PC-9 (cell line): ENCODE measurements at places on chromosomes 7 and 10. TPM values are rescaled to one million over a fixed set of nuclear protein-coding genes. Genes with fewer than 3 reads are reported as not detected.

GRCh38 chr10:35882422-35883150, 240.5 kb upstream of the FZD8 start:
- H3K27ac ChIP-seq, result no peak overlapping the region
- H3K4me3 ChIP-seq, result no peak overlapping the region
- no peak for DNase-seq
- no peaks in the 10 kb centered on the region for H3K36me3 ChIP-seq
- H3K4me1 ChIP-seq, result no peaks in the 10 kb centered on the region
- H3K27me3 ChIP-seq, result peaks cover 39% of the 10 kb centered on the region

GRCh38 chr7:81645435-81645834, 124.4 kb downstream of the HGF start:
- no peaks in the 10 kb centered on the region for H3K27me3 ChIP-seq
- no peak for DNase-seq
- H3K4me1 ChIP-seq, result no peaks in the 10 kb centered on the region
- H3K36me3 ChIP-seq, result no peaks in the 10 kb centered on the region
- no peak overlapping the region for H3K4me3 ChIP-seq

DNA sequence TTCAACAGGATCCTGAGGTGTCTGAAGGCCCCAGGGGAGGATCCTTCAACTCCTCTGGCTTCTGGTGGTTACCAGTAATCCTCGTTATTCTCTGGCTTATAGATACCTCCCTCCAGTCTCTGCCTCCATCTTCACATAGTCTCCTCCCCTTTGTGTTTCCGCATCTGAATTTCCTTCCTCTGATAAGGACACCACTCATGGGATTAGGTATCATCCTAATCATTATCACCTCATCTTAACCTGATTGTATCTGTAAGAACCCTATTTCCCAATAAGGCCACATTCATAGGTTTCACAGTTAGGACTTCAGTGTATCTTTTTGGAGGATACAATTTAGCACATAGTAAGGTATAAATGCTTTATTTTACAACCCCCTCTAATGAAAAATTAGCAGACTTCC, 1189.2 kb downstream of the CNTNAP2 start:
- no peaks in the 10 kb centered on the region for H3K36me3 ChIP-seq
- no peaks in the 10 kb centered on the region for H3K4me1 ChIP-seq
- H3K27ac ChIP-seq, result no peak overlapping the region

- H3K4me1 ChIP-seq, result peaks cover 24% of the 10 kb centered on the region
- H3K36me3 ChIP-seq, result no peaks in the 10 kb centered on the region
- H3K27me3 ChIP-seq, result no peaks in the 10 kb centered on the region
- H3K27ac ChIP-seq, result no peak overlapping the region
Observed at GRCh38 chr10:91589658-91590035, 43.2 kb downstream of the PPP1R3C start.

DNA sequence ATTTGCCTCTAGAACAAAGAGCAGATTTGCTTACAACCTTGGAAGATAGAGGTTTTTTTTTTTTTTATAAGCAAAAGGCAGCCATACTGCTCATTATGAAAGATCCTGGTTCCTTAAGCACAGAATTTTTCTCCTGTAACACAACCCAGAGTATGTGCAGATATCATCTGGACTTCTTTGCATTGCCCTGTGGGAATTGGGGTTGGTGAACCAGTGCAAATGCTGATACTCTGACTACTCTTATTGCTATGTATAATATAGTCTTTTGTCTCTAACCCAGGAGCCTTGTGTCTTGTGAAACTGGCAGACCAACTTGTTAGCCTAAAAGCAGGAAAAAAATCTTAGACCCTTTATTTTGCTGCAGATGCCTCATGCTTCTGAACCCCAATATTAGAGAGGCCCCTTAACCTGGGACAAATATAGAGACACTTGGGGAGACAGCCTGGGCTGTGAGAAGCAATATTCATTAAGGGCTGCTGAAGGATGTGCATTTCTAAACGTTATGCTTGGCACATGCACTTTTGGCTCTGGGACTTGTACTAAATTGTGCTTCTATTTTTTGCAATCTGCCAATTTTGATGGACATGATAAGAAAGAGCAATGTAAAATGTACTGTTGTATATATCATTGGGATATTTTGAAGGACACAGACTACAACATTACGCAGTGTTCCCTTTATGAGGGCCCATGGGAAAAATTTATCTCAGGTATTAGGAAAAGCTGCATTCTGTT, 78.9 kb downstream of the ANLN start:
- no peaks in the 10 kb centered on the region for H3K4me1 ChIP-seq
- peaks cover 14% of the 10 kb centered on the region for H3K27me3 ChIP-seq
- no peak overlapping the region for H3K4me3 ChIP-seq
- H3K36me3 ChIP-seq, result no peaks in the 10 kb centered on the region

DNA sequence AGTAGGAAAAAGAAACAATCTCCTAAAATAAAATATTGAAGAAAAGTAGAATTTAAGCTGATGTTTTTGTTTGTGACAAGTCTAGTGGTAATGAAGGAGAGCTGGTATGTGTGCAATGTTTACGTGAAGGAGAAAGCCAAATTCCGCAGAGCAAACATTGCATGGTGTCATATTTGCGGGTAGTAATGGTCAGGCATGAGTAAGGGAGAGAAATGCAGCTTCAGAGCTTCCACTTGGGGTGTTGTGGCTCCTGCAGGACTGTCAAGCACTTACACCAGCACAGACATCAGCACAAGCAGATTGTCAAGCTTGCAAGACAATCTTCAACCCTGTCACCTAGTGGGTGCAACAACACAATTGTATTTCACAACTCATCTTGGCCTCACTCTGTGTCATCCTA, 136.5 kb upstream of the ETV1 start:
- no peaks in the 10 kb centered on the region for H3K27me3 ChIP-seq
- H3K36me3 ChIP-seq, result no peaks in the 10 kb centered on the region
- no peak overlapping the region for H3K27ac ChIP-seq
- H3K4me1 ChIP-seq, result no peaks in the 10 kb centered on the region

DNA sequence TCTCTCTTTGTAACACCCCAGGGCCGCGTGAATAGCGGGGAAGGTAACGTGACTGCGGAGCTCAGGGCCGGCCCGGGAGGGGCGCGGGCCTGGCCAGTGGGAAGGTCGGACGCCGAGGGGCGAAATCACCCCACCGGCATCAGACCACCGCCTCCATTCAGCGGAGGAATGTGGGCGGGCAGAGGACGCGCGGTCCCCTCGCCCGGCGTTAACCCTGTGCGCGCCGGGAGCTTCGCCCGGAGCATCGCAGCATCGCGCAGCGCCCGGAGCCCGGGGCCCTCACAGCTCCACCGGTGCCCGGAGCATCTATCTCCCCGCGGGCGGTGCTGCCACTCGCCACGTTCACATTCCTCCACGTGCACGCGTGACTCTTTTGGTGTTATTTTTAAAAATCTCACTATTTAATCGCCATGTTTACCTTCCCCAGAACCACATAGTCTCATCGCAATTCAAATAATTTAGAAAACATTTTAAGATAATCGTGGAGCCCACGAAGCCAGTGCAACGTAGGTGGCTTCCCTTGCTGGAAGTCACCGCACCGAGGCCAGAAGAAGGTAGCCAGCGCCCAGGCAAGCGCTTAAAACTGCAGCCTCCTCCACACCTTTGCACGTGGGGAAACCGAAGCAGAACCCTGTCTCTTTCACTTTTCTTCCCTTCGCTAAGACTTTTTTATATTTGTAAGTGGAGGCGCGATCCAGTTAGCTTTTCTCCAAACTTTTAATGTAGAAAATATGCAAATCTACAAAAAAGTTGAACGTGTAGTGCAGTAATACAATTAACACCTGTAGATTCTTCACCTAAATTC, 21.8 kb downstream of the FGFBP3 start:
- H3K4me1 ChIP-seq, result peaks cover 13% of the 10 kb centered on the region; the same call in 1 of the 2 replicates
- no peak for DNase-seq

RBM33 gene
- total RNA-seq, result 85.7 and 113 TPM in 2 replicates

MOGAT3 gene
- total RNA-seq, result not detected in 2 replicates

- H3K27me3 ChIP-seq, result no peaks in the 10 kb centered on the region
- H3K27ac ChIP-seq, result no peak overlapping the region
- no peak for DNase-seq
- H3K4me3 ChIP-seq, result peak overlapping the region; percentile 71
- peaks cover 9% of the 10 kb centered on the region for H3K4me1 ChIP-seq
- no peaks in the 10 kb centered on the region for H3K36me3 ChIP-seq
Observed at GRCh38 chr7:26397796-26398426, 106.2 kb downstream of the SNX10 start.

- H3K4me1 ChIP-seq, result no peaks in the 10 kb centered on the region
- H3K36me3 ChIP-seq, result no peaks in the 10 kb centered on the region
- DNase-seq, result no peak
- H3K27ac ChIP-seq, result no peak overlapping the region
Observed at GRCh38 chr7:155466142-155466813, 8.3 kb downstream of the EN2 start.

DNA sequence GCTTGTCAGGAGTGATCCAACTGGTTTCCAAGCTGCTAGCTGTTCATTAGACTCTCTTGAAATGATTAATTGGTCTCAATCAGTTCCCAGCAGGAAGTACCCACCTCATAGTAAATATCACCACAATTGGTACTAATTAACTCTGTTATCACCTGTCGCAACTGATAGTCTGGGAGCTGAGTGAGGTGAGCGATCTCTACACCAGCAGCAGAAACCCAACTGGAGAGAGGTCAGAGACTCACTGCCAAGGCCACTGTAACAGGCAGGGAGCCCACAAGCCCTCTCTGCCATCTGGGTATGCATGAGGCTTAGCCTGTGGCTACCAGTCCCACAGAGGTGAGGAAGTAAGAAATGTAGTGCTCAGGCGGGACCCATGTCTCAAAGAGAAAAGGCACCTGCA, 245.5 kb downstream of the DYNC1I1 start:
- no peaks in the 10 kb centered on the region for H3K4me1 ChIP-seq
- H3K27me3 ChIP-seq, result no peaks in the 10 kb centered on the region
- no peak overlapping the region for H3K27ac ChIP-seq
- H3K4me3 ChIP-seq, result no peak overlapping the region
